SW 1271 (cell line): ENCODE measurements at places on chromosomes 7 and 10.

DNA sequence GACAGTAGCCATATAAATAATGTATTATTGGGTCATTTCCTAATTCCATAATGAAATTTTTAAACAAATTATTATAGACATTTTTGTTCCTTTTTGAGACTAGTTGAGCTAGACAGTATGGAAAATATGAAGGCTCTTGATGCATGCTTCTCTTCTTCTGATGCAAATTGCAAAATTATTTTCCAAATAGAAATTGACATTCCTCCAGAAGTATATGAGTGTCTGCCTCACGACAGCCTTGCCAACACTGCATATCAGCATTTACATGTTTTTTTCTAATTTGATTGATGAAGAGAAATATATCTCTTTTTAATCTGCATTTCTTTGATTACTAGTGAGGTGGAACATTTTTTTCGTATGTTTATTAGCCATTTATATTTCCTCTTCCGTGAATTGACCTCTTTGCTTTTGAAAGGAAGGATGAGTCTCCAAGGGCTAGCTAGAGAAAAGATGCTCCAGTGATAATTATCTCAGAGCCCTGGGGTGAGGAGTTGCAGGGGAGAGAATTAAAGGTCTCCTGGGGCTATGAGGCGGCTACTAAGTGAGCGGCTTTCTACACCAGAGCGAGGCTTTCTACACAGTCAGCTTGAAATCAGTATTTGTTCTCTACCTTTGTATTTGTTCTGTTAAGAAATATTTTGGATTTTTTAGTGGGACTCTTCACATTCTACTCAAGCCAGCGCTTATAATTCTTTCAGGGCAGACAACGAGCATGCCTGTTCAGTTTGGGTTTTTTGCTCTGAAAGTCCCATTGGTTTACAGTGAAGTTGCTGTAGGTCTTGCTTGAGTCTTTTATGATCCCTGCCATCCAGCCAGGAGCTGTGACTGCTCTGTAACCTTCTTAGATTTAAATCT is 712.2 kb upstream of the GALNT17 start:
- DNase-seq = no peak

DNA sequence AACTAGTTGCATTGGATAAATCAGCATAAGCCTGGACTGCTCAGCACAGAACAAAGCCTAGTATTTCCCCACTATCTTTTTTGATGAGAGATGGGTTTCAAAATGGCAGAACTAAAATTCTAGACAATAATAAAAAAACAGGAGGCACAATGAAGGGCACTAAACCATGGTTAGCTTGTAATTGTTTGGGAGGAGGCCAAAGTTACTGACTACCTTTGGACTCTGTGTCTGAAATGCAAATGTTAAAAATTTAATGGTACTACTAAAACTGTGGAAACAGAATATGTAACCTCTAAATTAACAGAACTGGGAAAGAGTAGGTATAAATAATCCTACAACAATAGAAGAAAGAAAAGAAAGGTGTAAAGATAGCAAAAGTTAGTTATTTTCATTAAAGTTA is 13.0 kb downstream of the ADAM12 start:
- no peak for DNase-seq

GRCh38 chr7:111083413-111083812 is 7.5 kb upstream of the LRRN3 start:
- DNase-seq = no peak

DNA sequence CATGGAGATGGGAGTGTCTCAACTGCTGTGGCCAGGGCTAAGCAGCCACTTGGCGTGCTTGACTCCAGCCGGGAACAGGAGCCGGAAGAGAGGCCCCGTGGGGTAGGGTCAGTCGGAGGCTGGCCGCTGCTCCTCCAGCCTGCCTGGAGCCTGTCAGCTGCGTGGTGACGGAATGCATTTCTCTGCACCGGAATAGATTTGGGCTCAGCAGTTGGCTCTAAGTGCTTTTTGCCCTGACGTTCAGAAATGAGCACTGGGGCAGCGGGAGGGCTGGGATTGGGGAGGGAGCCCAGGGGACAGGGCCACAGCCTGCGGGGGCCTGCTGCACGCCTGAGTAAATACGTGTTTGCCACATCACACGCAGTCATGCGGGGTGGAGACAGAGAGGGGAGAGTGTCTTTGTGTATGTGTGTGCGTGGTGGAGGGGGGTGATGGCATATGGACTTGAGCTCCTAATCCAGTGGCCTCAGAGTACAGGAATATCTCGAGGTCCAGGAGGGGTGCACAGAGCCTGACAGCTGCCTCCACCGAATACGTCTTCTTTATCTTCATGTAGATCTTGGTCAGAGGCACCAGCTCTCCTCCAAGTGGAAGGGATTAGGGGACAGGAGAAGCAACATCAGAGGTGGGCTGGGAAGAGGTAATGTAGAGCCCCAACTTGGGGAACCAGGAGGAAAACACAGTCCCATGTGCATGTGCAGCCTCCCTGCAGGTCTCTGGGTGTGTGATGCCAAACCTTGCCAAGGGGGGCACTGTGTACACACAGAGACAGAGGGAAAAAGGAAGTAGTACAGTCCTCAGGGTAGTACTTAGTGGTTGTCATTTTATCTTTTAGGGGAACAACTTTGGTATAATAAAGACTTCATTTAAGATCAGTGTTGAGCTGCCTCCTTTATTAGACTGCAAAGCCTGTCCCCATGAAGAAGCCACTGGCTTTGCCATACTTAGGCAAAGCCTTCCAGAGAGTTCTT is 151.4 kb downstream of the CDH23 start:
- no peak for DNase-seq

- no peak for DNase-seq
These were observed 210.6 kb downstream of the TPST1 start for GRCh38 chr7:66415659-66416265.
